NCI-H510A treated with DMSO at 0.1 percent for 48 hours (cell line): ENCODE measurements at places on chromosomes 13 and 19.

- no peak for DNase-seq
Measured at GRCh38 chr13:80551650-80552497, 210.9 kb upstream of the SPRY2 start.

DNA sequence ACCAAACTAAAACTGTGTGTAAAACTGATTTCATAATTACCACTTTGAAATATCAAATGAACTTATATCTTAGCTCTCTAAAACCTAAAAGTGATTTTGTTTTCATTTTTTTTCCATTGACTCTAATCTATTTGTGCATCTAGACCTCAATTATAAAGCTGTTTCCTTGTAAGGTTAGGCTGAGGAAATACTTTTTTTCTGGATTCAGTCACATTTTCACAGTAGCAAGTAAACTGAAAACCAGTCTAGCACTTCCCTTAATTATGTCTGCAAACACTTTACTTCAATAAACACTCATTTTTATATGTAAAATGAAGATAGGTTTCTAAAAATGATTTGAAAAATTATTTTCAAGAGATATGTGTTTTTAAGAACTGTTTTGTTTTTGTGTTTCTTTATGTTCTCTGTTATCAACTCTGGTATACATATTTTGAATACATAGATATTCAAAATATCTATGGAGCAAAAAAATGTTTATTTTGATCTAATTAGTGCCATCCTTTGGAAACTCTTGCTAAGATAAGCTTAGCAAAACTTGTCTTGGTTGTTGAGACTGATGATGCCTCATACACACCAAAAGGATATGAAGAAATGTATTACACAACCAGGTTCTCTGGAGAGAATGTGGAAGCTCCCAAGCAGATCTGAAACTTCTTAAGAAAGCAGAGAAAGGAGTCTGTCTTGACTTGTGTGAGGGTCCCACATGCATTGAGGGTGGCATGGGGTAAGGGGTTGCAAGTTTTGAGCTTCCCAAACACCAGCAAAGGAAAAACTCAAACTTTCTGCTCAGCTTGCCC lies 1887.4 kb downstream of the PCDH9 start:
- DNase-seq = no peak

- no peak for DNase-seq
Measured at GRCh38 chr19:6260912-6261650, 18.7 kb downstream of the MLLT1 start.

- no peak for DNase-seq
Measured at GRCh38 chr13:65638572-65639168, 1591.5 kb downstream of the PCDH9 start.

- DNase-seq = no peak
Measured at GRCh38 chr19:44961821-44962220, 6.6 kb downstream of the CLPTM1 start.
